Activated T-cell treated with anti-CD3 and anti-CD28 coated beads, Interleukin-2, amount 50 U/mL, for 72 hours (primary cell): ENCODE measurements at places on chromosomes 5 and 9.

- DNase-seq: no peak
Measured at GRCh38 chr5:133338504-133339355, 273.6 kb downstream of the FSTL4 start.

GRCh38 chr9:84718476-84718875 lies 48.9 kb downstream of the NTRK2 start:
- no peak for DNase-seq

DNA sequence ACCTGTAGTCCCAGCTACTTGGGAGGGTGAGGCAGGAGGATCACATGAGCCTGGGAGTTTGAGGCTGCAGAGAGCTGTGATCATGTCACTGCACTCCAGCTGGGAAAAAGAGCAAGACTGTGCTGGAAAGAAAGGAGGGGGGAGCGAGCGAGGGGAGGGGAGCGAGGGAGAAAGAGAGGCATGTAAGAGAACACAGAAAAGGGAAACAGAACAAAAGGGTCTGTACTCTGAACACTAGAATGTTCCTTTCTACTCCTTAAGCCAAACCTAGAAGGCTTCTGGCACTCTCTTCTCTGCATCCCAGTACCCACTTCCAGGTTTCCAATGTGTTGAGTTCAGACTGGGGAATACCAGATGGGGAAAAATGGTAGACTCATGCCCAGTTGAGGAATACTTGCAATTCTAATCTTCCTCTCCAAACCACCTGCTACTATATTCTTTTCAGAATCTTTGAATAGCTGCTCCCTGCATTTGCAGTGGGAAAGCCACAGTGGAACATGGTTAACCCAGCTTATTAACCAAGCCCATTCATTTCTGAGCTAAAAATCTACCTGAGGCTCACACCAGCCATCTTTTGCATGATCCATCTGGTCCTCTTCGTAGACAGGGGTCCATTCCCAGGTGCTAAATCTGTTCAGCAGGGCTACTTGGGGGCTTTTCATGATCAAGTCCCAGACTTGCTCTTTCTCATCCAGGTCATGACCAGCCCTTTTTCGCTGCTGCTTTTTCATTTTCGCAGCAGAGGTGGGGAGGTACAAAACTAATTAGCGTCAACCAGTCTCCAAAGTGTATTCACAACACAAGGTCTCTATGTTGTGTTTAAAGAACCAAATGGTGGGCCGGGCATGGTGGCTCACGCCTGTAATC lies 34.9 kb downstream of the SEMA4D start:
- DNase-seq: no peak

GRCh38 chr5:74333430-74333829 lies 307.1 kb downstream of the ENC1 start:
- no peak for DNase-seq

GRCh38 chr5:135718151-135718550 lies 116.3 kb upstream of the SLC25A48 start:
- no peak for DNase-seq

DNA sequence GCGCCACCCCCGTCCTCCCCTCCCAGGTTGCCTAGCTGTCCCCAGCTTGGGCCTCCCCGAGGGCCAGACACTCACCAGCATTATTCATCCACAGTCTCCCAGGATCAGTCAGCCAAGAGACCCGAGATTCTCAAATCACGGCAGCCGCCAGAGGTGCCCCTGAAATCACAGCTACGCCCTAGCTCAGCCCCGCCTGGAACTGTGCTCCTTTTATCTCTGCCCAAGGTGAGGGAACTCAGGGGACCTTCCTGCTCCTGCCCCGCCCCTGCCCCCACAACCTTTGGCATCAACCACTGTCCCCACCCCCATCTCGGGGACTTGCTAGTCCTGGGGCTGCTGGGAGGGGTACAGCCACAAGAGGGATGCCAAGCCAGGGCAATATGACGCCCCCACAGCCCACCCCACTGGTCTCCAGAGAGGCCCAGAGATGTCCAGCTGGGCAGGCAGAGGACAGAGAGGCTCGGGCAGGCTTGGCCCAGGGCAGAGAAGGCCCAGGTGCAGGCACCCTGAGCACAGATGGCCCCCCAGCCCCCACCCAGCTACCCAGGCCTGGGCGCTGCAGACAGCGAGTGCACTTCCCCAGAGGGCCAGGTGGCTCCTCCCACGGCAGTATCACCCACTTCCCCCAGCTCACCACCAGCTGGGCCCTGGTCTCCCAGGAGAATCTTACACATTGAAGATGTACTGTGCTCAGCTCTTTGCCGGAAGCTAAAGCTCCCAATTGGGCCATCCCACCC lies at the start of gene FUT7:
Gene FUT7 (minus strand): TSS at position 185 of the 737 bp plus-strand sequence. CDS start 97 bp downstream, at position 88.
- peak; percentile 64 for DNase-seq

DNA sequence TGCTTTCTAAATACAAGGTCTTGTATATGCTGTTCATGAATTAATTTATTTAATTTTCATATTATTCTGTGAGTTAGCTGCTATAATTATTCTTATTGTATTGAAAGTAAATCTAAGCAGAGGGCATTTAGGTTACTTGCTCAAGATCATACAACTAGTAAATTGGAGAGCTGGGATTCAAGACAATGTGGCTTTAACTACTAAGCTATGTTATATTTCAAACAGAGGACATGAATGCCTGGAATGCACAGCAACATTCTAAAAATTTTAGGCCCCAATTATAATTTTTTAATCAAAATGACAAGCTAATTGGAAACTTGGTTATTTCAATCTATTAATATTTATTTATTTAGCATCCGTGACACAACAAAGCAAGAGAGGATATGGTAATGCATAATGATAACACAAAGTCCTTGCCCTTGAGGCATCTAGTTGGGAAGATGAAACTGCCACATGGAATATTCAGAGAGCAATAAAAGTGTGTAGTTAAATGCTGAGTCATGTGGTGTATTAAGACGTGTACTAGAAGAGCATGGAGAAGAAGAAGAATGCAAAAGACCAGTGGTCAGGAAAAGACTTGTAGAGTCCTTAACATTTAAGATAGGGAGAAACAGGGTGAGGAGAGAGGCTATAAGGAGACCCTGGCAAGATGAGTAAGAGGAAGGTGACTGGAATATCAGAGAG lies 24.4 kb downstream of the CTXN3 start:
- no peak for DNase-seq

DNA sequence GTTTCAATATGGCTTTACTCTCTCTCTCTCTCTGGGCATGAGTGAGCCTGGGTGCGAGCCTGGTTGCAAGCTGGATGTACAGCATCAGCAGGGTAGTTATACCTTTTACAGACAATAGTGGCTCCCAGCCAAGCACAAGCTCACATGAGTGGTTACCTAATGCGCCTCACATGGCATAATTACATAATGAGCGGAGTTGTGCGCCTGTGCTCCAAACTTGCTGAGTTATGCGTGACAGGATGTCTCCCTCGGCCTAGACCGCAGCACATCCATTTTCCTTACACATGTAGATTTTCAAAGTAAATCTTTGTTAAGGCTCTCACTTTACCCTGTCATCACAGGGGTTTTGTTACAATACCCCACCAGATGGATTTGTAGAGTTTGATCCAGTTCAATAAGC lies 233.5 kb upstream of the WWC1 start:
- no peak for DNase-seq

DNA sequence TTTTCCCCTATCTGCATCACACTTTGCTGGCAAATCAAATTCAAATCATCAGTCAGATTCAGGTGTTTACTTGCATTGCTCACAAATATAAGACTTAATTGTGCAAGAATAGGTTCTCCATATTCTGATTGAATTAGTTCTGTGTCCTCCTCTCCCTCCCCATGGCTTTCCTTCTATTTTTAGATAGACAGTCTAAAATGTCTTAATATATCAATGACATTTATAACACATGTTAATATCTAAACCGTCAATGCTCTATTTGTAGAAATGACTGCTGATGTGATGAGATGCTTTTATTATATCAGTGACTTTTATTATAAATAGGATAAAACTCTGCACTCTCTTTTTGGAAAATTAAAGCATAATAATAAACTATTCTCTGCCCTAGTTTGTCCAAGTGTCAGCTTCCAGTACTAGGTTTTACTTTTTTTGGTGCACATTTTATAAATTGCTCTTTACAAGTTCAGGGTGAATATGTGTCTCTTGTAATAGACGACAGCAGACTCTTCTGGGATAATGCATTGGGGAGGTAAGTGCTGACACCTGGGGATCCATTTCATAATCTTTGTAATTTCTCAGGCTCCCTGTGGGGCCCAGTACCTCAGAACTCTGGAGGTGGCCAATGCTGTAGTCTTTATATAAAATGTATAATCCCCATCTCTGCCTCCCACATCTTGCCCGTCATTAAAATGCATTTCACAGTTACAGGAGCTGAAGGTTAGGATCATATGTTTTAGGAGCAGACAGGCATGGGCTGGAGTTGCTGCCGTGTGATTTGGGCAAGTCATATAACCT lies 321.5 kb downstream of the BRINP1 start:
- no peak for DNase-seq

DNA sequence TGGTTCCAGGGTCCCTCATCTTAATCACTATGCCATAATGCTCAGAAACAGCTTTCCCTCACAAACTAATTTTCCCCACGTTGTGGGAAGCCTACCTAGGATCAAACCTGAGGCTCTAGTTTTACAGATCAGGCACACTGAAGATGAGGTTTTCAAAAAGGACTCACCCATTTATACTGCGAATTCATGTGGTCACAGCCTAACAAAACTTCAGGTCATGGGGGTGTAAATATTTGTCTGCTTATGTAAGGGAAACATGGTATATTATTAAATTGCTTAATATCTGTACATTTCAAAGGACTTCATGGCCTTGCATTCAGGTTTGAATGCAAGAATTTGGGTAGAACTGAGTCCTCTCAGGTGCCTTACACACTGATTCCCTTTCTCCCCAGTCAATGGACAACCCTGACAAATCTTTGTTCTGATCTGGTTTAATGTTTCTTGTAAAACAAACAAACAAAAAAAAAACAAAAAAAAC lies 12.1 kb downstream of the ZFAND5 start:
- no peak for DNase-seq

DNA sequence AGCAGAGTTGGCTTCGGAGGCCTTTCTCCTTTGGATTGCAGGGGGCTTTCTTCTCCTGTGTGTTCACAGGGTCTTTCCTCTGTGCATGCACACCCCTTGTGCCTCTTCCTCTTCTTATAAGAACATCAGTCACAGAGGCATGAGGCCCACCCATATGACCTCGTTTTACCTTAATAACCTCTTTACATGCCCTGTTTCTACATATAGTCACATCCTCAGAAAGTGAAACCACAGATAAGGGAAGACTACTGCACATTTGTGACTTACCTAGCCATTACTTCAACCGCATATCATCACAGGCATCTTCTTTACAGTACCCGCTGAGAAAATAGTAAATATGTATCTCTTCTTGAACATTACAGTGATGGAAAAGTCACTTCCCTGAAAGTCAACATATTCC lies 204.9 kb upstream of the TARS1 start:
- no peak for DNase-seq

DNA sequence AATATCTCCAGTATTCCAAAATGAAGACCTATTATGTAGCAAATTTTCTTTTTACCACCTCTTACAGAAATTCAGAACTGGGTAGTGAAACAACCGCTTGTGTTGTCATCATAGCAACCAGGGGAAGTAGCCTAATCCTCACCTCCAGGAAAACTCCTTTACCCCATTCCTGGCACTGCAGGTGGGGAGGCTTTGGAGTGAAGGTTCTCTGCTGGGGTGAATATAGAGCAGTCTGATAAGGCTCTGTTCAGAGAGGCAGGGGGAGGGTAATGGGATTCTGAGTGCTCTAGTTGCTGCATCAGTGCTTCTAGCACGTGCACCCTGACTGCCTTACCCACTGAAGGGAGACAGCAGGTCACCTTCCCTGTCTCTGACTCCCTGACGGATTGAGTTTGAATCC lies 116.2 kb downstream of the MAN2A1 start:
- DNase-seq: no peak

GRCh38 chr9:99746406-99746805 lies 75.3 kb upstream of the NR4A3 start:
- DNase-seq: no peak

DNA sequence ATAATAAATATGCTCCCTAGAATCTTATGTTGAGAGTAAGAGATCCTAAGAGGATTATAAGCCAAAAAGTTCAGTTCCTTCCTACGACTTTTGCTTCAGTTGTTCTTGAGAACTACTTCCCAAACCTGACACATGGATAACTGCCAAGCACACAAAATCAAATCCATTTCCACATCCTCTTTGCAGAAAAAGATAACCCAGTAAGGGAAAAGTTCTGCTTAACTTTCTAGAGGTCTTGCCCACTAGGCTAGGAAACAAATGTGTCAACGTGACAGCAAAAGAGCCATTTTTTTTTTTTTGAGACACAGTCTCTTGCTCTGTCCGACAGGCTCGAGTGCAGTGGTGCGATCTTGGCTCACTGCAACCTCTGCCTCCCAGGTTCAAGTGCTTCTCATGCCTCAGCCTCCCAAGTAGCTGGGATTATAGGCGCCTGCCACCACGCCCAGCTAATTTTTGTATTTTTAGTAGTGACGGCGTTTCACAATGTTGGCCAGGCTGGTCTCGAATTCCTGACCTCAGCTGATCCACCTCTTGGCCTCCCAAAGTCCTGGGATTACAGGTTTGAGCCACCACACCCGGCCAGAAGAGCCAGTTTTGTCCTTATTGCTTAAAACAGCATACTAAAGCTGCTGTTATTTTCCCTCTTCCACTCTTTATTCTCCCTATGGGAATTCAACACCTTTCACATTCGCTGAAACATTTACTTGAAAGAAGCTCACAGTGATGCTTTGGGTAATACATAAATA lies 24.2 kb downstream of the CSNK1A1 start:
- no peak for DNase-seq

- DNase-seq: no peak
Measured at GRCh38 chr9:72210522-72210921, 61.3 kb downstream of the GDA start.

DNA sequence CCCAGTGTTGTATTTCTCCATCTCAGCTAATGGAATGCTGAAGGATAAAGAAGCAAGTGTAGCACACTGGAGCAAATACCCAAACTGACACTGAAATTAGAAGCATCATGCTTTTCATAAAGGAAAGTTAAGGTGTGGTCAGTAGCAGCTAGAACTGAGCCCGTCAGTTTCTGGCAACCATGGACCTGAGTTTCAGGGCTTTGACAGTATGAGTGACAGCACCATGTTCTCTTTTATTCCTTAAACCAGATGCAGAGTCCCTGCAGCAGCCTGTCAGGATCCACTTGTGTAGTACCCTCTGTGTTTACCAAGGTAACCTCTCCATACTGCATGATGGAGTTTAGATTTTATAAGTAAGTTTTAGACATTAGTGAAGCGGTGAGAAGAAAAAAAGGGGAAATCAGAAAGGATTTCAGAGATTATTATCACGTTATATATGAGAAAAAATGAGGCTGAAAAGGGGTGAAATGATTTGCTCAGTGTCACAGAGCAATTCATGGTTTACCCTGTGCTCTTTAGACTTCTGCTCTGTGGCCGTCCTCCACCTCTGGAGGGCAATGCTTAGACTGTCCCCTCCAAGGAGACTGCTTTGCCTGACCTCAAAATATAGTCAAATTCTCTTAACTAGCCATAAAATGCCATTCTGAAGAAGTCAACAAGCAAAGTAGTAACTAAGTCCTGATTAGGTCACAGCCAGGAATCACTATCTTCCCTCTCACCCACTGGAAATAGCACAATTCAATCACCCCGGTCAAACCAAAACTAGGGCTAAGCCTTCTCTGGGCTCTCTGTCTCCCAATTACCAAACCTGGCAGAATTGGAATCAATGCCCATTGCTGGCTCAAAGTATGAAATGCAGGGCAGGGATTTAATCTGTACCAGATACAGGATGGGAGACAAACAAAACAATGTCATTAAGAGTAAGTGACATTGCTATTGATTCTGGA lies 10.5 kb upstream of the MYOT start:
- DNase-seq: no peak

GRCh38 chr9:118637681-118638080 lies 731.6 kb downstream of the BRINP1 start:
- no peak for DNase-seq

- DNase-seq: no peak
Measured at GRCh38 chr5:17182494-17182893, 34.9 kb upstream of the BASP1 start.
